ENCODE measurements at places on chromosomes 4 and X. TPM values are rescaled to one million over a fixed set of nuclear protein-coding genes. Genes with fewer than 3 reads are reported as not detected.

GRCh38 chr4:141637565-141637964, 1.2 kb downstream of the IL15 start:
- no peak for DNase-seq
- H3K4me3 ChIP-seq = peak overlapping the region; percentile 96
- peak overlapping the region; percentile 90 for H3K27ac ChIP-seq
- peaks cover 11% of the 10 kb centered on the region for H3K4me1 ChIP-seq

Gene ZFP92
- total RNA-seq = 0.31 TPM

Gene GRPR
- total RNA-seq = 0.51 TPM

GRCh38 chrX:72005046-72005445, 94.4 kb downstream of the NHSL2 start:
- no peaks in the 10 kb centered on the region for H3K4me1 ChIP-seq
- no peak for DNase-seq
- H3K36me3 ChIP-seq = no peaks in the 10 kb centered on the region
- no peak overlapping the region for H3K4me3 ChIP-seq

DNA sequence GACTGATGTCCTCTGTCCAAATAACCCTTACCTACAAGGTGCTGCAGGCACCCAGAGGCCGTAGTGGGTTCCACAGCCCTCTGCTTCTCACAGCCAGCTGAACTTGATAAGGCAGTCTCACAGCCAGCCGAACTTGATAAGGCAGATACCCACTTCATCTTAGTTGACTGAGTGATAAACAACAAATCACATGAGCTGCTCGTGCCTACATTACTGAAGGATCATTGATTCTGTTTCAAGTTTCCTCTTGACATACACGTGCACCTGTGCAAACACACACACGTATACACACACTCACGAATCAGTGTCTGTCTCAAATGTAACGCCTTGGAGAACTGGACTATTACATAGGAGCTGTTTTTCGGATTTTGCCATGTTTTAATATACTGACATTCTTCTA, 276.3 kb downstream of the DCTD start:
- no peaks in the 10 kb centered on the region for H3K36me3 ChIP-seq
- no peaks in the 10 kb centered on the region for H3K4me1 ChIP-seq
- no peaks in the 10 kb centered on the region for H3K27me3 ChIP-seq
- H3K4me3 ChIP-seq = no peak overlapping the region

Gene MAGEA1
- not detected for total RNA-seq

GRCh38 chr4:99179178-99179577, 35.1 kb upstream of the ADH4 start:
- DNase-seq = no peak
- no peaks in the 10 kb centered on the region for H3K36me3 ChIP-seq
- no peaks in the 10 kb centered on the region for H3K27me3 ChIP-seq
- no peaks in the 10 kb centered on the region for H3K4me1 ChIP-seq
- no peak overlapping the region for H3K27ac ChIP-seq

- H3K36me3 ChIP-seq = no peaks in the 10 kb centered on the region
- H3K4me3 ChIP-seq = no peak overlapping the region
- no peaks in the 10 kb centered on the region for H3K27me3 ChIP-seq
- no peaks in the 10 kb centered on the region for H3K4me1 ChIP-seq
These were observed 140.9 kb upstream of the ANXA3 start for GRCh38 chr4:78410676-78411075.

- DNase-seq = no peak
- H3K27me3 ChIP-seq = peaks cover 8% of the 10 kb centered on the region
- no peaks in the 10 kb centered on the region for H3K36me3 ChIP-seq
These were observed 103.0 kb upstream of the MAML3 start for GRCh38 chr4:140256941-140257340.

DNA sequence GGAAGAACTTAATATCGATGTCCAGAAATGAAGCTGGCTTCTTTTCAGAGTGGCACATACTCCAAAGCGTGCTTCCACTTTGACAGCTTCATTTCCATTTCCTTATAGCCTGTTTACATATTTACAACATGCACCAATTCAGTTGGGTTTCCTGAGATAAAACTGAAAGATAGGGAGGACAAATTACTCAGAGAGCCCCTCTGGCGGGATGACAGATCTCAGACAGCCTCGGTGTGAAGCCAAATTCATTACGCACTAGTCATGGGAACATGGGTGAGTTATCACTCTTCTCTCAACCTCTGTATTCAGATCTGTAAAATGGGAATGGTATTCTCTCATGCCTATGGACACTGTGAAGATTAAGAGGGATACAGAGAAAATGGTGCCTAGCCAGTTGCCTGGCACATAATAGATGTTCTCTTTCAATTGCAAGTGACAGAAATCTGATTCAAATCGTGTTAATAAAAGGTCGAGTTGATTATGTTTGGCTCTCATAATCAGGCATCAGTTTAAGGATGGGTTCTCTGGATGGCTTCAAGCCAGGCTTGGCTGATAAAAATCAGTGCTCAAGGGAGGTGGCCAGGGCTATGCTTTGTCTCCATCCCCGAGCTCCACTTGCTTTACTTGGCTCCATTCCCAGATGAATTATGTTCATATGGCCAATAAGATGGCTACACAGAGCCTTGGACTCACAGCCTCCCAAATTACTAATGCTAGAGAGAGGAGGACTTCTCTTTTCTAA, 132.2 kb upstream of the C1QTNF7 start:
- H3K27me3 ChIP-seq = no peaks in the 10 kb centered on the region
- H3K4me3 ChIP-seq = no peak overlapping the region
- no peak overlapping the region for H3K27ac ChIP-seq
- H3K36me3 ChIP-seq = no peaks in the 10 kb centered on the region
- H3K4me1 ChIP-seq = no peaks in the 10 kb centered on the region
- no peak for DNase-seq

GRCh38 chr4:36273276-36273675, 8.1 kb upstream of the DTHD1 start:
- H3K36me3 ChIP-seq = no peaks in the 10 kb centered on the region
- no peak overlapping the region for H3K27ac ChIP-seq
- no peak overlapping the region for H3K4me3 ChIP-seq
- H3K27me3 ChIP-seq = no peaks in the 10 kb centered on the region
- DNase-seq = no peak

GRCh38 chrX:45807572-45808425, 607.1 kb upstream of the DIPK2B start:
- no peak for DNase-seq
- peaks cover 11% of the 10 kb centered on the region for H3K4me1 ChIP-seq
- H3K36me3 ChIP-seq = no peaks in the 10 kb centered on the region

Gene KLHL4
- not detected for total RNA-seq

GRCh38 chrX:41405551-41405950, 41.6 kb upstream of the NYX start:
- H3K4me1 ChIP-seq = no peaks in the 10 kb centered on the region
- no peak overlapping the region for H3K27ac ChIP-seq
- H3K4me3 ChIP-seq = no peak overlapping the region

Gene RXFP1
- total RNA-seq = not detected

DNA sequence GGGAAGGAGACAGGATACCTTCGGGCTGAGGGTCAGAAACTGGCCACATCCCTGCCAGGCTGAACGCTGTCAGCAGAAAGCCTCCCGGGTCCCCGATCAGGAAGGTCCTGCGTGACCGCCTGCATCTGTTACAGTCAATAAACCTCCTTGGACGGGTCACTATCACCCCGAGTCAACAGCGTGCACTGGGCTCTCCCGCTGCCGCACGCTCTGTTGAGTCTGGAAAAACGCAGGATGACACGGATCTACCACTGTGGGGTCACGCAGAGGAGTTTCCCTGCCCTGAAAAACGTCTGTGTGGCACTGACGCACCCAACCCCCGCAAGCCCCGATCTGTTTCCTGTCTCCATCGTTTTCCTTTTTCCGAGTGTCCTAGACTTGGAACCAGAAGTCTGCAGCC, 12.1 kb downstream of the PPP2R3B start:
- peaks cover 6% of the 10 kb centered on the region for H3K27me3 ChIP-seq
- no peak for DNase-seq
- H3K4me3 ChIP-seq = no peak overlapping the region
- no peak overlapping the region for H3K27ac ChIP-seq
- H3K36me3 ChIP-seq = no peaks in the 10 kb centered on the region

DNA sequence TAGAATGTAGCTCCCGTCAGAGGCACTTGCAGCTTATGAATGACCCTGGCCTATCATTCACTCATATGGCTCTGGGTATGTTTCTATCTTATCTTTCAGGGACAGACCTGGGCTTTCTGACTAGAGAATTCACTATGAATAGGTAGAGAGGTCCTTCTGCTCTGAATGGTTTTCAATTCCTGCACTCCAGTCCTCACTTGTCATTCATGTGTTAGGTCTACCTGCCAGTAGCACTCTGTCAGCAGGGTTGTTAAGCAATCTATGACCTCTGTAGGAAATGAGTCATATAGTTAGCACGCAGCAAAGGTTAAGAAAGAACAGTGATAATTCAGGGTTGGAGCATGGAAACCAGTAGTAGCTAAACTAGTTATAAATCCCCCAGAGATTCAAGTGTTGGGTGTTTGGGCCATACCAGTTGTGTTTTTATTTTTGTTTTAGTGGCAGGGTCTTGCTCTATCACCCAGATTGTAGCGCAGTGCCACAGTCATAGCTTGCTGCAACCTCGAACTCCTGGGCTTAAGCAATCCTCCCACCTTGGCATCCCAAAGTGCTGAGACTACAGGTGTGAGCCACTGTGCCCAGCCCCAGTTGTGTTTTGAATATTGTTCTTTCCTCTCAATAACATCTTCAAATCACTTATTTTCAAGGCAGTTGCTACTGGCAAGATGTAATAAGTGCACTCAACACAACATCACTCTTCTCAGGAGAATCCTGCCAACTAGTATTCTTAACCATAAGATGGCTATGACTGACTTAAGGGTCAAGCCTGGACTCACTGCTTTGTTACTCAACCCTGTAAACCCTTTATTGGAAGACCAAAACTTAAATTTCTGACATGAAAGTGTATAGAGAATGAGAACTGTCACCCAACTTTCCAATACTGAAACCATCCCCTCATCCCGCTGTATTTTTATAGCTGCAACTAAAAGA, 25.1 kb downstream of the ARL13A start:
- H3K4me3 ChIP-seq = no peak overlapping the region
- peaks cover 6% of the 10 kb centered on the region for H3K4me1 ChIP-seq
- peak; percentile 8 for DNase-seq
- no peaks in the 10 kb centered on the region for H3K36me3 ChIP-seq
- no peak overlapping the region for H3K27ac ChIP-seq

- peak overlapping the region; percentile 89 for H3K27ac ChIP-seq
- H3K4me1 ChIP-seq = peaks cover 7% of the 10 kb centered on the region
- no peaks in the 10 kb centered on the region for H3K36me3 ChIP-seq
- no peaks in the 10 kb centered on the region for H3K27me3 ChIP-seq
- peak; percentile 85 for DNase-seq
- H3K4me3 ChIP-seq = no peak overlapping the region
These were observed 202.0 kb downstream of the RRAGB start for GRCh38 chrX:55919367-55920221.

DNA sequence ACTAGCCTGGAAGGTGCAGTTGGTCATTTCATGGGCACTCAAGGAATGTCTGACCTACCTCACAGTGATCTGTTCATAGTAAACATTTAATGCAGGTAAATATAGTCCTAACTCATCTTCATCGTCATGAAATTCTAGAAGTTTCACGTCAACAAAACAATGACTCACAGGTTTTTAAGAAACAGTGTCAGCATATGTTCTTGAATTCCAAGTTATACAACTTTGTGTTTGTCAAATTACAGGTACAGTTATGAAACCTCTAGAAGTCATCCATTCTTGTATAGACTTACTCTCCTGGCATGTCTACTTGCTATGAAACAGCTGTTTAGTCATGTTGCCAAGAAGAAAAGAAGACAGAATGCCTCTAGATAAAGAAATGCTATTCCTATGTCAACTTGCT, 46.6 kb downstream of the AFM start:
- no peak overlapping the region for H3K27ac ChIP-seq
- DNase-seq = no peak
- H3K27me3 ChIP-seq = no peaks in the 10 kb centered on the region
- H3K36me3 ChIP-seq = no peaks in the 10 kb centered on the region

DNA sequence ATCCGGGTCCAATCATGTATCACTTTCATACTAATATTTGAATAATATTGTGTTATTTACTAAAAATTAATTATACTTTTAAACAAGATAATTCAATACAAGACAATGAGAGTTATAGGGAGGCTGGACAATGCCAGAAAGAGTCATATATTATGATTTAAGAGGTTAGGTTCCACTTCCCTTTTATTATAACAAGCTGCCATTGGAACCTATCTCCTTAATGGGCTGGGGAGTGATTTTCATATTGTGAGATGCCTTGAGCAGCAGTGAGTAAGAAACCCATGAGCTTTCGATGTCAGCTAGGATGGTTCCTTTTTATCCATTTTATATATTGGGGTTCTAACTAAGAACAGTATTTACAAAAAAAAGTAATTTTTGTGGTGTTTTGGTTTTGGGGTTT, 91.8 kb downstream of the MAB21L2 start:
- H3K4me1 ChIP-seq = no peaks in the 10 kb centered on the region
- no peak overlapping the region for H3K27ac ChIP-seq
- H3K36me3 ChIP-seq = 0 out of 2 replicates have a peak, but pooled peaks cover under 1% of the 10 kb centered on the region
- DNase-seq = no peak

GRCh38 chr4:104493081-104493831, 1.4 kb downstream of the CXXC4 start:
- H3K4me3 ChIP-seq = peak overlapping the region; percentile 84
- H3K27me3 ChIP-seq = no peaks in the 10 kb centered on the region
- H3K36me3 ChIP-seq = no peaks in the 10 kb centered on the region
- H3K4me1 ChIP-seq = peaks cover 6% of the 10 kb centered on the region

Gene ZXDB
- 4.6 TPM for total RNA-seq

GRCh38 chrX:150607201-150607600, 38.8 kb downstream of the MTM1 start:
- no peak overlapping the region for H3K4me3 ChIP-seq
- no peaks in the 10 kb centered on the region for H3K36me3 ChIP-seq
- H3K27ac ChIP-seq = no peak overlapping the region
- H3K27me3 ChIP-seq = no peaks in the 10 kb centered on the region
- no peaks in the 10 kb centered on the region for H3K4me1 ChIP-seq

- H3K27me3 ChIP-seq = no peaks in the 10 kb centered on the region
- no peaks in the 10 kb centered on the region for H3K36me3 ChIP-seq
- no peaks in the 10 kb centered on the region for H3K4me1 ChIP-seq
- no peak for DNase-seq
These were observed 52.8 kb downstream of the GPRIN3 start for GRCh38 chr4:89254847-89255246.

GRCh38 chr4:184400375-184400870, 73.9 kb downstream of the IRF2 start:
- H3K4me3 ChIP-seq = no peak overlapping the region
- peaks cover 33% of the 10 kb centered on the region for H3K36me3 ChIP-seq
- peaks cover 35% of the 10 kb centered on the region for H3K4me1 ChIP-seq
- H3K27me3 ChIP-seq = no peaks in the 10 kb centered on the region
- no peak overlapping the region for H3K27ac ChIP-seq

- no peaks in the 10 kb centered on the region for H3K27me3 ChIP-seq
- DNase-seq = no peak
- H3K4me1 ChIP-seq = no peaks in the 10 kb centered on the region
- no peaks in the 10 kb centered on the region for H3K36me3 ChIP-seq
- no peak overlapping the region for H3K4me3 ChIP-seq
- H3K27ac ChIP-seq = no peak overlapping the region
These were observed 29.6 kb downstream of the TRIML1 start for GRCh38 chr4:188168726-188169373.

DNA sequence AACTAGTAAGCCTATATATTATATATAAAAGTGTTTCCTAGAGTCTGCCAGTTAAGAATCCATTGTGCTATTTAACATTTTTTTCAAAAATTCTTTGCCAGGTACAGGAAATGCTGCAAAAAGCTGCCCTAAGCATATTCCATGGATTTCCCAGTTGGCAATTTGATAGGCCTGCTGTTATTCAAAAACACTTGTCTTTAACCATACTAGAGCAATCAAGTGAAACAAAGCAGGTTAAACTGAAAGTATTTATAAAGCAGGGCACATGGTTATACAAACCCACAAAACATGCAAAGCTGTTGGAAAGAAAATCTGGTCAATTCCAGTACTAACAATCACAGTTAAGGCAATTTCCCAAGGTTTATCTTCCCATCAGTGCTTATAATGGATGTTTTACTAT, 159.9 kb downstream of the UNC5C start:
- no peaks in the 10 kb centered on the region for H3K36me3 ChIP-seq
- no peaks in the 10 kb centered on the region for H3K27me3 ChIP-seq
- H3K4me1 ChIP-seq = no peaks in the 10 kb centered on the region
- H3K27ac ChIP-seq = no peak overlapping the region
